WTC11 (cell line): ENCODE measurements at places on chromosomes 5 and 9. TPM values are rescaled to one million over a fixed set of nuclear protein-coding genes. Genes with fewer than 3 reads are reported as not detected.

- no peak for DNase-seq
These were observed 78.4 kb upstream of the FSTL4 start for GRCh38 chr5:133690746-133691145.

GRCh38 chr5:148261221-148261620, 7.4 kb upstream of the SPINK13 start:
- DNase-seq: no peak

- DNase-seq: no peak
These were observed 40.9 kb downstream of the CETN3 start for GRCh38 chr5:90368454-90369246.

SCGB3A1 gene
- 0.39 TPM in 1 of 3 replicates, not detected in the others for total RNA-seq

DNA sequence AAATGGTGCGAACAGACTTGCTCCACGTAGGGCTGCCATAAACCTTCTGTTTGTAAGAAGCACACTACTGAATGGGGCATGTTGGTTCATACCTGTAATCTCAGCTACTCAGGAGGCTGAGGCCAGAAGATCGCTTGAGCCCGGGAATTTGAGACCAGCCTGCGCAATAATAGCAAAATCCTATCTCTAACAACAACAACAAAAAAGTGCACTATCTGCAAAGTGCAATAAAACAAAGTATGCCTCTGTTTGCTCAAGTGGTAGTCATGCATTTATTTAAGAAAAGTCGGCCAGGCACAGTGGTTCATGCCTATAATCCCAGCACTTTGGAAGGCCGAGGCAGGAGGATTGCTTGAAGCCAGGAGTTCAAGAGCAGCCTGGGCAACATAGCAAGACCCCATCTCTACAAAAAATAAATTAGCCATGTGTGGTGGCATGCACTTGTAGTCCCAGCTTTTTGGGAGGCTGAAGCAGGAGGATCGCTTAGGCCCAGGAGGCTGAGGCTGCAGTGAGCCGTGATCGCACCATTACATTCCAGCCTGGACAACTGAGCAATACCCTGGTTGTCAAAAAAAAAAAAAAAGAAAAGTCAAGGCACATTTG, 5.2 kb downstream of the ATPSCKMT start:
- DNase-seq: no peak

- DNase-seq: no peak
These were observed 92.2 kb downstream of the SEMA6A start for GRCh38 chr5:116482394-116482793.

DNA sequence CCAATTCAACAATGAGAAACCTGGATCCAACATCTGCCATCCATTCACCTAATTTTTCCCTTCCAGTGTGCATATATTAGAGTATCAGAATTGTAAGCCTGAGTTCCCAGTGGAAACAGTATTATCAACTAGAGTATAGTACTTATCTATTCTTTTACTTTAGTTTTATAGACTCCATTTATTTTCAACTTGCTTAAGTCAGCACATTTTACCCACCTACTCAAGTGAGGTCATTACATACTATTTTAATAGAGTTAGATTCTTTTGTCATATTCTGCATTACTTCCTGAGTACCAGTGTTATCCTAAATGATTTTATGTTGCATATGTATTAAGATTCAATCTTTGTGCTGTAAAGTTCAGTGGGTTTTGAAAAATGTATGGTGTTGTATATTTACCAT, 1393.3 kb downstream of the MAT2B start:
- DNase-seq: no peak

DNA sequence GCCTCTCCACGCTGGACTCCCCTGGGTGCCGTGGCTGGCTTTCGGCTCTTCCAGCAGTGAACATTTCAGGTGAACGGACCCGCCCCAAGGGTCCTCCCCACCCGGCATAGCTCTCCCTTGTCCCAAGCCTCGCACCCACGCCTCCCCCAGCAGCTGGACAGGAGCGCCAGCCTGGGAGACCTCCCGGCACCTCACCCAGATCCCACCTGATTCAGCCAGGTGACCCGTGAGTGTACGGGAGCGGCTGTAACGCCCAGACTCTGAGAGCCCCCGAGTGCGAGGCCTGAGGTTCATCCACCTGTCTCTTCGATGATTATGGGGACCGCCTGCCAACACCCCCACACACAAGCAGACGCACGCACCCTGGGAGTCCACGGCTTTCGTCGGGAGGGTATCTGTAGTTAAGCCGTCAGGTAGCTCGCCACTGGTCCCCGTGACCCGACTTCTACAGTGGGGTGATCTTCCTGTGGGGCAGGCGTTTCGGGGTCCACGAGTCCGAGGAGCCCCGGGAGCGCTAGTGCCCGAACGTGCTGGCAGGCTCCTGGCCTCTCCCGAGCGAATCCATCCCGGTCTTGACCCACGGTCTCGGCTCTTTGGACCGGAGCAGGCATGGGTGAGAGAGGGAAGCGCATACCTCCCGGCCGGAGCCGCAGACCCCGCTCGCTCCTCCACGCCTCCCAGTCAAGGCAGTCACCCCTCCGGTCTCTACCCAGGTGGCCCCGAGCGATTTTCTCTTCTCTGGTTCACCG, 14.9 kb downstream of the TRIM7 start:
- DNase-seq: no peak

TOMM5 gene
- total RNA-seq: 112 to 126 TPM (median 124 TPM) in 3 replicates

DNA sequence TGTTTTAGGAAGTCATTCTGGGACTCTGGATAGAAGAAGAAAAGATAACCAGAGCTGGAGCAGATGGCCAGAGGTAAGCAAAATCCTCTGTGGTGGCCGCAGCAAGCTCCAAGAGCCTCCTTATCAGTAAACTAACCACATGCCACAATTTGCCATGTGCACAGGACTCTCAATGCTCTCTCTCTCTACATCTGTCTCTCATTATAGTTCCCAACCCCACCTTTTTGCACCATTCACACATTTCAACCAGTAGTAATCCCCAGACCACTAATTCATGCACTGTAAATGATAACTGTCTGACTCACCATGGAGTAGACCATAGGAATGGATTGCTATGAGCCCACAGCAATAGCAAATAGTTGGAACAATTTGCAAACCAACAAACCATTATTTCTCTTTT, 526.1 kb downstream of the TLR4 start:
- no peak for DNase-seq

DNA sequence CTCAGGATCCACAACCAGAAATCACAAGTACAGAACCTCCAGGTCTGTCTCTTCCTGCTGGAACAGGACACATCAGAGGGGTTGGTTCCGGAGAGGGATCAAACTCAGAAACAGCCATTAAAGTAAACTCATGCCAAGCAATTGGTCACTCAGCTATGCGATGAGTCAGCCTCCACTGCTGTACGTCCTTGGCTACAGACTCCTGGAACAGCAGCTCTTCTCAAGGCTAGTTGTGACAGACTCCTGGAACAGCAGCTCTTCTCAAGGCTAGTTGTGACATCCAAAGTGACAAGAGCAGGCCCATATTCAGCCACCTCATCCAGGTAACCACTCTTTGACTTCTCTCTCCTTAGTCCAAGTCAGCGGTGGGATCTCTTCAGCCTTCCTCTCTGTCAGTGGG, at the start of gene SPINK13:
SPINK13 (plus strand) TSS at position 229 of the 400 bp plus-strand sequence. CDS start 1,279 bp downstream, outside the sequence.
- DNase-seq: no peak
